ENCODE measurements at places on chromosomes 11 and 22.

DNA sequence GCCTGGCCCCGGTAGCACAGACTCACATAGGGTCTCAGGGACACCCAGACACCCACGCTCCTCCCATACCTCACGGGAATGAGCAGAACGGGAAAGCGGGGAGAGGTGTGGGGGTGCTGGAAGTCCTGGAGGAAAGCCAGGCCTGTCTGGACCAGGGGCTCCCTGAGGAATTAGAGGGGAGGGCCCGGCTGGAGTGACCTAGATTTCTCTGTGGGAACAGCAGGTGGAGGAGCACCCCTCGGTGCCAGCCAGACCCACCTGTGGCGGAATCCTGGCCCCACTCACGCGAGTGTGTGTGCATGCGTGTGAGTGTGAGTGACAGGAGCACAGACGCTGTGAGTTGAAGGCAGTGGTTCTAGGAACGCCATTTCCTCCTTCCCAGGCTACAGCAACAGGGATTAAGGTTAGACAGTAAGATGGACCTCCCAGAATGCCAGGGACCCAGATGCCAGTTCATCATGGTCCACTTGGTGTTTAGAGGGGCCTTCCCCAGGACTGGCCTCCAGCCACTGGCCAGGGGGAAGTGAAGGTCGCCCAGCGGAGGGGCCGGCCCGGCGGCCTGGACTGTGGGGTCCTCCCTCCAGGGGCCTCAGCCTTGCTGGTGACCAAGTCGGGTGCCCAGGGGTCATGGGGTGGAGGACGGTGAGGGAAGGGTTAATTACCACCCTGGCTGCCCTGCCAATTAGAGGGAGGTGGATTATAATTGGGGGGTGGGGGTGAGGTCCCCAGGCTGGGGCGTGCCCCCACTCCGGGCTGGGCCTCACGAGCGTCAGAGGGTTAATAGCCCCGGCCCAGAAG lies 1.0 kb downstream of the PKP3 start:
- DNase-seq, result no peak

DNA sequence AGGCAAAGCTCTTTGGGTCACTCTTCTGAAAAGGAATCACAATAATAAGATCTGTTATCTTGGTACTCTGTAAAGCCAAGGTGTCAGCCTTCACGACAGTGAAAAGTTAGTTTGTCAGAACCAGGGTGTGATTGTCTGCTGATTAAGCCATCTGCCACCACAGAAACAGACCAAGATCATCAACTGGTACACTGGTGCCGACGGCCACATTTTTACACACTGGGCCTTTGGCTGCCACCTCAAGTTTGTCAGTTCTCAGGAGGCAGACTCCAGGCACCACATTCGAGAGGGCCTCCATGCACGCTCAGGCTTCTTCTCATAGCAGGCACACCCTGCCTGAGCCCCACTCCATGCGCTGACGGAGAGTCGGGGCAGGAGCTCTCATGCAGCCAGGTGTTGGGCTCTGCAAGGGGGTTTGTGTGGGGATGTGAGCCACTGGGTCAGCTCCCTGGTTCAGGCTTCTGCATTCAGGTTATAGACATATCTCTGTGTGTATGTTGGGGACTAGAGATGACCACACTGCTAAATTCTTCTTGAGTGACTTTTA lies 66.2 kb downstream of the KCNJ1 start:
- no peak for DNase-seq

GRCh38 chr22:26429458-26430286 lies 612 bp downstream of the ASPHD2 start:
- DNase-seq, result peak; percentile 42

DNA sequence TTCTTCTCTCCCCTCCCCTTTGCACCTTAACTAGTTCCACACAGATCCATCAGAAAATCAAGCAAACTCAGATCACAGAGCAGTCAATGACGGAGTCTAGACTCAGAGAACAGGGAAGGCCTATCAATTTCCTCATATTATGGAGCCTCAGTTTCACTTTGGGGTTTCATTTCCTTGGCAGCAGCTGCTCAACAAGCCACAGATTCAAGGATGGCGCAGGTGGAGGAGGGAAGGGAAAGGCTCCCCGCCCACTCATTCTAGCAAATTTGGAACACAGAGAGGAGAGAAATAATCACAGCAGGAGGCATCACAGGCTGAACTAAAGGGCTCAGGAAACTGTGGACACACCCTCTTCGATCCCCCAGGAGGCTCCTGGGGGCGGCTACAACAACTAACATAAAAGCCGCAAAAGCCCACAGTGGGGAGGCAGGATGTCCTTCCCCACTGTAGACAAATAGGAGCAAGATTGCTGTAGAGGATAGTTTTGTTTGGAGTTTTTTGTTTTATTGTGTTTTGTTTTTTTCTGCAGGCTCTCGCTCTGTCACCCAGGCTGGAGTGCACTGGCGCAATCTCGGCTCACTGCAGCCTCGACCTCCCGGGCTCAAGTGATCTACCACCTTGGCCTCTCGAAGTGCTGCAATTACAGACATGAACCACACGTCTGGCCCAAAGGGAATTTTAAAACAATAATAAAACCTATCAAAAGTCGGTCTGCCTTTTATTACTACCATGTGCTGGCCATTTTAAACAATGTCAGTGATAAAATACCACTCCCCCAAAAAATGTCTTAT lies 3.4 kb downstream of the PLAAT3 start:
- no peak for DNase-seq
